Activated T-helper 1 cell treated with anti-CD3 and anti-CD28 coated beads, Interleukin-2, amount 50 U/mL, for 16 hours (primary cell): ENCODE measurements at places on chromosomes 11 and 22.

GRCh38 chr11:113881856-113882255 lies 6.5 kb upstream of the USP28 start:
- DNase-seq = no peak

DNA sequence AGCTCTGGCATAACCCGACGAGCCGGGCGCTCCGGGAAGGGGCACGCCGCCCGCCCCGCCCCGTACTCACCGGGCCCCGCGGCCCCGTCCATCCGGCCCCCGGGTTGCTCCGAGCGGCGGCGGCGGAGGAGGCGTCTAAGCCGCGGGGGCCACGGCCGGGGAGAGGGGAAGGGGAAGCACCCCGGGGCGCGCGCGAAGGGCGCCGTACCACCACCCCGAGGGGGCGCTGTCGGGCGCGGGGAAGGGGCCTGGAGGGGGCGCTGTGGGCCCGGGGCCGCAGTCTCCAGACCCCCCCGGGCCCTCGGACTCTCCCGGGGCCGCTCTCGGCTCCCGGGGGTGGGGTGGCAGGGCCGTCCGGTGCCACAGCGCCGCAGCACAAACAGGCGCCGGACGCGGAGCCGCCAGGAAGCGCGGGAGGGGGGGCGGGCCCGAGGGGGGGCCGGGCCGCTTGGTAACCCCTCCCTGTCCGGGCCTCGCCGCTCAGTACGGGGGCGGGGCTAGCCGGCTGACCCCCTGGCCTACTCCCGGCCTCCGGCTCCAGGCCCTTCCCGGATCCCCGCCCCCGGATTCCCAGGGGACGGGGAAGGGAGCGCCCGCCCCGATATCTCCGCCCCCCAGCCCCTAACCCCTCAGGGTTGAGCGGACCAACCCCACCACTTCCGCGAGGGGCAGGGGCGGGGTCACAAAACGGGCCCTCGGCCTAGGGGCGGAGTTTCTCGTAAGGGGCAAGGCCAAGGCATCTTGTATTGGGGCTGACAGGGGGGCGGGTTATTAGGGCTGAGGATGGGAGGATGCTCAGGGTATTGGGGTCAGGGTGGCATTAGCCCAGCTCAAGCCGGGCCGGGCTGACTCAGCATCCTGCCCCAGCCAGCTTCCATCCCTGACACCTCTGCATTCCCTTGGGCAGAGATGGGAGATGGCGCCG lies at the start of the genes EML3 and ROM1:
TSS of gene EML3 (minus strand) at position 410 of the 925 bp plus-strand sequence. CDS start at position 92, 318 bp downstream.
TSS of gene ROM1 (plus strand) at position 892 of the 925 bp plus-strand sequence. CDS start at position 917, 25 bp downstream.
- peak; percentile 78 for DNase-seq

DNA sequence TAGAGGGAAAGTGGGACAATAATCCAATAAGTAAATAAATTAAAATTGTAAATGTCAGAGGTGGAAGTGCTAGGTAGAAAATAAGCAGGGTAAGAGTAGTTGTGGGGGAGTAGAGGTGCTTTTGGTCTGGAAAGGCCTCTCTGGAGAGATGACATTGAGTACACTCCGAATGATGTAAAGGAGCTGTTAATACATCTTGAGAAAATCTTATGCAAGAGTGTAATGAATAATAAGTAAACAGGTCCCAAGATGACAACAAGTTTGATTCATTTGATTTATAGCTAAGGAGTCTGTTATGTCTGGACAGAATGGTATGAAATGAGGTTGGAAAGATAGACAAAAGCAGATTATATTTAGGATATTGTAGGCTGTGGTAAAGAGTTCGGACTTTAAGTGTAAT lies 87.5 kb downstream of the TMEM135 start:
- no peak for DNase-seq

- DNase-seq = no peak
These were observed 1.7 kb upstream of the ABTB2 start for GRCh38 chr11:34359548-34359891.

DNA sequence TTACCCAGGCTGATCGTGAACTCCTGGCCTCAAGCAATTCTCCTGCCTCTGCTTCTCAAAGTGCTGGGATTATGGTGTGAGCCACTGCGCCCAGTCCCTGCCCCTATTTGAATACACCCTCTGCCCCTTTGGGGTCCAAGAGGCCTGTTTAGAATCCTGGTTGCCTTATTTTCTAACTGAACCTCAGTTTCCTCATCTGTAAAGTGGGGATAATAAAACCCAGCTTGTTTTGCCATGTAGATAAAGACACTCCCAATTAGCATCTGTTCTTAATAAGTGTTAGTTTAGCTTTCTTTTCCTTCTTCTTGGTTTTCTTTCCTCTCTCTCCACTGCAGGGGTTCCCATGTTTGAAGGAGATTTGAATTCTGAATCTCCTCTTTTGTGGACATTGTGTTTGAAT lies 4.8 kb downstream of the MIAT start:
- DNase-seq = no peak

DNA sequence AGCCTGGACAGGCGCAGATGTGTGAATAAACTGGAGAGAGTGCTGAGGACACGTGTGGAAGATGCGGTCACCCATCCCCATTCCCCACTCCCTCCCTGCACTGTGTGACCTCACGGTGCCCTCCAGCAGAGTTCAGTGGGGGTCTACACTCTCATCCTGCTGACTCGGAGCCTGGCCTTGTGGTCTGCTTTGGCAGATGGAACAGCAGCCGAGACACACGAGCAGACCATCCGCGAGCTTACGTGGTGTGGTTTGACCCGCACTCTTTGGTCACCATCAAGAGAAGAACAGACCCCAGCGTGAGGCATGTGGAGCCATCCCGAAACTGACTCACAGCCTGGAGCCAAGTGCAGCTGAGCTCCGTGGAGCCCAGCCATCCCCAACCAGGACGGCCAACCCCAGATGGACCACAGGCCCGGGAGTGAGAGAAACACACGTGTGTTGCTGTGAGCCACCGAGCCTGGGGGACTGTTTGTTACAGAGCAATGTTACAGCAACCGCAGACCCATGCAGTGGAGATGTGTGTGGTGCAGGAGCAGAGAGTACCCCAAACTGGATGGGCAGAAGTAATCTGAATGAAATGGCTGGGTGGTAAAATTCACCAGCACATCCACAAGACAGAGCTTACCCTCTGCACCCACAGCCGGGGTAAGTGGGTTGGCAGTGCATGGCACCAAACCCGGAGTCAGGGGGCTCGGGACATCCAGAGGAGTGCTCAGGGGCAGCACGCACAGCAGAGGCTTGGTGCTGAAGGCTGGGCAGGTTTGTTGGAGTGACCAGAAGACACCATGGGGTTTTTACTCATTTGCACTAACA lies 90.7 kb downstream of the RTL6 start:
- no peak for DNase-seq

DNA sequence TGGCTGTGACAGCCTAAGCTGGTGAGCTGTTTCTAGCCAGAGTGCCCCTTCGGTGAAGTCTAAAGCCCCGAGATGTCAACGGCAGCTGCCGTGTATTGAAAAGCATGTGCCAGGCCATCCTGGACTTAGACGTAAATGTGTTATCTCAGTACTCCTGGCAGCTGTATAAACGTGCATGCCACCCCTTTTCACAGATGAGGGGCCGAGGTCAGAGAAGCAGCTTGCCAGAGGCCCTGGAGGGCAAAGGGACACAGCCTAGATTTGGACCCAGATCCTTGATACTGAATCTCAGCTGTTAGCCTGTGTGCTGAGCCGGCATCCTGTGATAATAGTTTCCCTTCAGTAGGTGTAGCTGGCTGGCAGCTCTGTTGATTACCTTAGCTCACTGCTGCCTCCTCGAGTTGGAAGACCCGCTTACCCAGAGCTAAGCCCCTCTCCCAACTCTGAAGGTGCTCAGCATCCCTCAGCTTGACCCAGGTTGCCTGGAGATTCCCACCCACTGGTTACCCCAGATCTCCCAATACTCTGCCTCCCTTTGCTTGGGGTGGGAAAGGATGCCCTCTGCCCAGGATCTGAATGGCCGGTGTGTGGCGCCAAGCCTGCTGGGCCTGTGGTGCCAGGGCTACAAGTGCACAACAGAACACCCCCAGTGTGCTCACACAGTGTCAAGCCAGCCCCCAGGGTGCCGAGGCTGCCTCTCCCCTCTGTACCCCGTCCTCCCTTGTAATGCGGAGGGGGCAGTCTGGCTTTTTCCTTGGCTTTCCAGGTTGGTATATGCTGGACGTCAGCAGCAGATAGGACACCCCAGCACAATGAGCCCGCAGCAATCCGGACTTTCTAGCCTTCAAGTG lies 59.8 kb upstream of the WNT7B start:
- DNase-seq = no peak

DNA sequence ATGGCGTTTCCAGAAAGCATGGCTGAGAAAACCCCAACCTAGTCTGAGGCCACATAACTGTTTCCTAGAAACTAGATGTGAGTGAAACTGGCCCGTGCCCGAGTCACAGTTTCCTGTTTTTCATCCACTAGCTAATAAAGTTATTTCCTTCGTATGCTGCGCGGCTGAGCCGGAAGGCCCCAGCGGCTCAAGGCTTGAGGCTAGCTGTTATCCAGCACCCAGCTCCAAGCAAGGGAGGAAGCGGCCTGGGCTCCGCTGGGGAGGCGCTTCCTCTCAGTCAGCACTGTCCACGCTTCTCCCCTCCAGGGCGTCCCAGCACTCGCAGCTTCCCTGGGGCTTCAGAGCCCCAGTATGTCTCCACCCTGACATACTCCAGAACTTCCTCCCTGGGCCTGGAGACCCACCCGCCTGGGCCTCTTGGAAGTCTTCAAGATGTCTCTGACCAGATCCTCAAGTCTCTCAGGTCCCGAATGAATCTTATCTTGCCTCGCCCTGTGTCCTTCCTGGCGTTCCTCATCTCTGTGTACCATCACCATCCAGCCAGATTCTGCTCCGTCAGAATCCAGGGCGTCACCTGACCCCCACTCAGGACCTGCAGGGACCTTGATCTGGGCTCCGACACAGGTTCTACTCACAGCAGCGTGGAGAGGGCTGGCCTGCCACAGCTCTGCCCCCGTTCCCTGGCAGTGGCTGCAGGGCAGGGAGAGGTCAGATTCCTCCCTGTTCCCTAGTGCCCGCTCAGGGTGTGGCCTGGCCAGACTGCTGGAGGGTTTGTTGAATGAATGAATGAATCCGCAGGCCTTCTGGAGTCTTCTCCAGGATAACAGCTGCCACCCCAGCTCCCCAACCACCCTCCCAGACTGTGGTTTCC lies 81.9 kb downstream of the LRRC32 start:
- DNase-seq = no peak

GRCh38 chr22:35971456-35972119 lies 57.0 kb downstream of the RBFOX2 start:
- DNase-seq = no peak

GRCh38 chr22:35835267-35835997 lies 117.8 kb downstream of the APOL5 start:
- DNase-seq = no peak

DNA sequence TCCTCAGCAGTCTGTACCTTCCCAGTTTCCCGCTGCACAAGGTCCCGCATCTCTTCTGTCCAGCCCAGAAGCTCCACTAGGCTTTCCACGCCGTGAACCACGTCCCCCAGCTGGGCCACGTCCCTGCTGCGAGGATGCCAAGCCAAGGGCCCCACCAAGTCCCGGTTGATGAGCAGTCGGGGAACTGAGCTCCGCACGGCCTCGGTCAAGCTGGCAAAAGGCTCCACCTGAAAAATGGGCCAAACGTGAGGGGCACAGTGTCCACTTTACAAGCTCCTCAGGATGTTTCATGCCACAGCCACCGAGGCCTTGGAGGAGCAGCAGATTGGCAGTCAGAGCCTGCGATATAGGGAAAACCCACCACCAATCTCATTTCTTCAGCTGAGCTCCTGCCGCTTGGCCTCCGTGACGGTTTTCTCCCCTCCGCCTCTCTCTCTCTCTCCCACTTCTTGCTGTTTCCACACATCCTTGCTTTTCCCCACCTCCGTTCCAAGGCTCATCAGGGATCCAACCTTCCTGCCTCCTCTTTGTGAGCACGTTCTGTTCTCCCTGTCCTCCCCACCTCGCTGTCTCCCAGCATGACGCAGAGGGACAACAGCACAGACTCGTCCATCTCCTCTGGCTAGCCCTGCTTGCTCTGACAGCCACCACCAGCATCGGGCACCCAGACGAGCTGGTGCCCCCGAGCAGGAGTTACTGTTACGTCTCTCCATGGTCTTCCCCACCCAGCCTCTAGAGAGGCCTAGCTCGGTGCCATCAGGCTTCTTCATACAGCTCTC lies 11.5 kb downstream of the RIC8A start:
- DNase-seq = no peak

- no peak for DNase-seq
These were observed 16.7 kb downstream of the SHANK2 start for GRCh38 chr11:71235719-71236118.

GRCh38 chr11:57476757-57477506 lies 16.6 kb downstream of the RTN4RL2 start:
- DNase-seq = no peak

DNA sequence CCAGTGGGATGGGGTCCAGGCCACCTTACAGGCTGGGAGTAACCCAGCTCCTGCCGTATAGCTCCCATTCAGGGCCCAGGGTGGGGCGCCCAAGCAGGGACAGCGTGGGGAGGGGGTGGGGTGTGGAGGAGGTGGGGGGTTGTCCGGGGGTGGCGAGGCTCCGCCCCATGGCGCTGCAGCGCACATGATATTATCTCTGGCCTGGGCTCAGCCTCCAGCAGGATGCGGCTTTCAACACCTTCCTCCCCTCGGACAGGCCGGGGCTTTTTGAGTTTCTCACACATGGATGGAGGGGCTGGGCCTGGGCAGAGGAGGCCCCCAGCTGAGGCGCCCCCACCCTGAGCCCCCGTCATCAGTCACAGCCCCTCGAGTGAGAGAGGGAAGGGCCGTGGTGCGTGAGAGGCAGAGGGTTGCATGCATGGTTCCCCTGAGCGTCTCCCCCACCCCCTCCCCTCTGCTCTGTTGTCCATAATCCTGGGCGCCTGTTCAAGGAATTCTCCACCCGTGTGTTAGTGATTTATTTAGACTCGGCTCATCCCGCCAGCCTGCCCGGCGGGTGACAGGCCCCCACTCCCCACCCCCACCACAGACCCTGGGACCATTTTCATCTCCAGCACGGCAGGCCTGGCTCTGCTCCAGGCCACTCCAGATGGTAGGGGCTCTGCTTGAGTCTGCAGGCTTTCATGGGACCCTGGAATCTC lies 44.9 kb downstream of the WNT11 start:
- DNase-seq = no peak

GRCh38 chr11:78414321-78415051 lies 3.1 kb downstream of the GAB2 start:
- DNase-seq = no peak

DNA sequence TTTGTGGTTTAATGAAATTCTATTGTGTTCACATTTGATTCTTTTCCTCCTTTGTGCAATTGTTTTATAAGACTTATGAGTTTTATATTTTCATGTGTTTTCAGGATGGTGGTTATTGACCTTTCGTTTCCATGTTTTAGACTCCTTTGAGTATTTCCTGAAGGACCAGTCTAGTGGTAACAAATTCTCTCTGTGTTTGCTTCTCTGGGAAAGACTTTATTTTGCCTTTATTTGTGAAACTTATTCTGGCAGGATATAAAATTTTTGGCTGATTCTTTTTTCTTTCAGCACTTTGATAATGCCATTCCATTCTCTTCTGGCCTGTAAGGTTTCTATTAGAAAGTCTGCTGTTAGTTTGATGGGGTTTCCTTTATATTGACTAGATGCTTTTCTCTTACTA lies 83.5 kb downstream of the ACER3 start:
- no peak for DNase-seq

- DNase-seq = no peak
These were observed 17.0 kb upstream of the CDON start for GRCh38 chr11:126079621-126080124.
